Stimulated activated CD8-positive, alpha-beta memory T cell treated with anti-CD3 and anti-CD28 coated beads, Interleukin-4, amount 100 ng/mL, for 24 hours (primary cell): ENCODE measurements at places on chromosomes 12 and 14.

- DNase-seq = no peak
These were observed 39.9 kb downstream of the LTBP2 start for GRCh38 chr14:74571901-74572725.

GRCh38 chr12:110613071-110613770, 708 bp upstream of the TCTN1 start:
- no peak for DNase-seq

- DNase-seq = no peak
These were observed 39.5 kb downstream of the FOXN3 start for GRCh38 chr14:89377544-89377943.

DNA sequence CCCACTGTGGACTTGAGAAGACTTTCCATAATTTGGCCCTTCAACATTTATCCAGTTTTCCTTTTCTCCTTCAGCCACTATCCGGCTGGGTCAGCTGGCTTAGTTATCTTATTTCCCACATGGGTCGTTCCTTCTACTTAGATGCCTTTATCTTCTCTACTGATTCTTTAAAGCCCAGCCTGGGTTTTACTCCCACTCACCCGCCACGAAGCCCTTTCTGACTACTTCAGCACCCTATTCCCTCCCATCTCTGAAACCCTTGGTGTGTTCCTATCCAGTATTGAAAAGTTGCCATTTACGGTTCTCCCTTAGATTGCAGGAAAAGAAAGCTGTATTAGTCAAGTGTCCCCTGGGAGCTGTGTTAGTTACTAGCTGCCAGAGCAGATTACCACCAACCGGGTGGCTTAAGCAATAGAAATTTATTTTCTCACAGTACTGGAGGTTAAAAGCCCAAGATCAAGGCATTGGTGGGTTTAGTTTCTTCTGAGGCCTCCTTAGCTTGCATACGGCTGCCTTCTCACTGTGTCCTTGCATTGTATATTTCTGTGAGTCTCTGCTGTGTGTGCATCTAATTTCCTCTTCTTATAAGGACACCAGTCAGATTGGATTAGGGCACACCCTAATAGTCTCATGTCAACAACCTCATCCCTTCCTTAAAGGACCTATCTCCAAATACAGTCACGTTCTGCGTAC, 105.5 kb downstream of the GPATCH2L start:
- DNase-seq = no peak

DNA sequence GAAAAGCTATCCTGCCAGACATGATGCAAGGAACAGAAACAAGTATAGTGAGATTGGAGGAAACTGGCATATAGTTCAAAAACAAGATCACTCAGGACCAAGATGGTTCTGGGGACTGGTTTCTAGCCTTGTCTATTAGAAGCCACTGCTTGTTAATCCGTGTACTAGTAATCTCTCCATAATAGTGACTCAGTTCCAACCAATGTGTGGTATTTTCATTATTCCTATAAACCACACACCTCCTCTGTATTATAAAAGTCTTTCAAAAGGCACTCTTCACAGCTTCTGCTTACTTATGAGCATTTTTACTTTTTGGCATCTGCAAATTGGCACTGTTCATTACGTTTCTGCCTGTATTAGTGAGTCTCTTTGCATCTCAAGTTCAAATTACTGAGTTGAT, 140.3 kb downstream of the SLC6A15 start:
- DNase-seq = no peak

- DNase-seq = no peak
These were observed 393.0 kb downstream of the BMP4 start for GRCh38 chr14:53563628-53564027.

- DNase-seq = no peak
These were observed 5.6 kb downstream of the NFYB start for GRCh38 chr12:104132351-104132956.

GRCh38 chr12:72282721-72283120, 10.6 kb downstream of the TRHDE start:
- DNase-seq = no peak

DNA sequence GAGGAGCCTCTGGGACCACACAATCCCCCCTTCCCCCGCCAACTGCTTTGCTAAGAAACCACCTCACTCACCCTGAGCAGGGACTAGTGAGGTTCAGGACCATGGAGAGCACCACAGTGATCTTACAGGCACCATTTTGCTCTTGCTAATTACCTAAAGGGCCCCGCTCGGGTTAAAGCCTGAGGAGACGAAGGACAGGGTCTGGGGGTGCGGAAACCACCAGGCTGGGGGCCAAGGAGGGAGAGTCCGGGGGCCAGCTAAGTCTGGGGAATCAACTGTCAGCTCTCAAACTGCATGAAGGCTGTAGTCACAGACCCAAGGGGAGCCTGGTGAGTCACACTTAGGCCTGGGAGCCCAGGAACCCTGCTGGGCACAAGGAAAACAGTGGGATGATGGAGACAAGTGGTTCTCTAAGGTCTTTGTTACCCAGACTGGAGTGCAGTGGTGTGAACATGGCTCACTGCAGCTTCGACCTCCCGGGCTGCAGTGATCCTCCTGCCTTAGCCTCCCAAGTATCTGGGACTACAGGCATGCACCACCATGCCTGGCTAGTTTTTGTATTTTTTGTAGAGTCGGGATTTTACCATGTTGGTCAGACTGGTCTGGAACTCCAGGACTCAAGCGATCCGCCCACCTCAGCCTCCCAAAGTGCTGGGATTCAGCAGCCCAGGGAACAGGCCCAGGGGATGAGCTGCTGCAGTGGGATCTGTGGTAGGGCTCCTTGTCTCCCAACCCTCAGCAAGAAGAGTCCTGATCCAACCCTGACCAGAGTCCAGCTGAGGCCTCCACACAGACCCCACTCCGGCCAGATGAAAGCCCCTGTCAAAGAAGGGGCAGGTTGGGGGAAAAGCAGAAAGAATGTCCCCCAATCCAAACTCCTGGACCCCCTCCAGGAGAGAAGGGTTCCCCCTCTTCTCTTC, 98.8 kb downstream of the CALM1 start:
- DNase-seq = no peak

DNA sequence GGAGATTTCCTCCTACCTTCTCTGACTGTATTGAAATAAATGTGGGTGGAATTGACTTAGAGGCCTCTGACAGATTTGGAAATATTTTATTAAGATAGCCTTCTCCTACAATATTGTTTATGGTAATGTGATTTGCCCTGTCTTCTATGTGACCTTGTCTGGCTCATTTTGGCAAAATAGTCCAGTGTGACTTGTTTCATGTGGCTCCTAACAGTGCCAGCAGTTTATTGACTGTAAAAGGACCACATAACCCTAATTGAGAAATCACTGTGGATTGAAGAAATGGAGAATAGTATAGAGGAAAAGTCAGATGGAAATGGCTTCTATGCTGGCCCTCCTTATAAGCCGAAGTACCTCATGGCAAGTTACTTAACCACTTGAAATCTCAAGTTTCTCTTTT, 170.9 kb upstream of the PTPRQ start:
- DNase-seq = no peak

DNA sequence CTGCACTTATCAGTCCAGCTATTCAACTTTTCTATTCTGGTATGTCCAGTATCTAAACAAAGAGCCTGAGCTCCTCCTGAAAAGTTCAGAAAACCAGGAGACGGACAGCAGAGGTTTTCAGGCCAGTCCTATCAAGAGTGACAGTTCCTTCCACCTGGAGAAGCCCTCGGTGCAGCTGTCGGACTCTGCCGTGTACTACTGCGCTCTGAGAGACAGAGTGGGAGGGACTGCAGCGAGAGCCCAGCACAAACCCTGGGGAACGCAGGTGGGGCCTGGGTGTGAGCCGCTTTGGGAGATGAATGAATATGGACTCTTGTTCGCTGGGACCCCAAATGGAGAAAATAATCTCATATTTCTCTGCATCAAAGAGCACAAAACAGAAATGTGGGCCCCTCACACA, 329.8 kb upstream of the OR4E1 start:
- DNase-seq = no peak

DNA sequence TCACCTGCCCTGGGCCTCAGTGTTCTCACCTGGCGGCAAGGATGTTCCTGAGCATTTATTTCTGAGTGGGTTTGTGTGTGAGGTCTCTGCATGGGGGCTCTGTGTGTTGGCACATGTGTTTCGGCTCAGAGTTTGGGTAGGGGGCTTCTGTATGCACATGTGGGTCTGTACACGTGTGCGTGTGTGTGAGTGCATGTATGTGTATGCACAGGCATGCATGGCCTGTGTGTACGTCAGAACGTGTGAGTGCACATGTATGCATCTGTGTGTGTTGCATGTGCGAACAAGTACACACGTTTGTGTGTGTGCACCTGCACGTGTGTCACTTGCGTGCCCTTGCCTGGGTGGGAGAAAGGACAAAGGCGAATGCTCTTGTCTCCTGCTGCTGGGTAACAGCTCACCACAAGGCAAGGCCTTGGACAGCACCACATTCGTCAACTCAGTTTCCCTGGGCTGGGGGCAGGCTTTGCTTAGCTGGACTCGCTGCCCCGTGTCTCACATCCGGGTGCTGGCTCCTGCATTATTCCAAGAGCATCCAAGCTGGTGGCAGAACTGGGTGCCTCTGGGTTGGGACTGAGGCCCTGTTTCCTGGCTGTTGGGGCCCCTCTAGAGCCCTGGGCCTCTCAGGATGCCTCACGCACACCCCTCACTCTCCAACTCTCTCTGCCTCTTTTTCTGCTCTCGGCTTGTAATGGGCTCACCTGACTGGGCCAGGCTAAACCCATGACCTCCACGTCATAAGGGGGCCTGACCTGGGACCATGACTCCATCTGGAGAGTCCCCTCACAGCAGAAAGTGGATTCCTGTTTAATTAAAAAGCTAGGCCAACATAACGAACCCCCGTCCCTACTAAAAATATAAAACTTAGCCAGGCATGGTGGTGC, 153.6 kb upstream of the C14orf180 start:
- no peak for DNase-seq

GRCh38 chr12:58306266-58307000, 365.1 kb downstream of the ATP23 start:
- no peak for DNase-seq

GRCh38 chr12:96354844-96355534, 45.2 kb downstream of the CDK17 start:
- DNase-seq = no peak

DNA sequence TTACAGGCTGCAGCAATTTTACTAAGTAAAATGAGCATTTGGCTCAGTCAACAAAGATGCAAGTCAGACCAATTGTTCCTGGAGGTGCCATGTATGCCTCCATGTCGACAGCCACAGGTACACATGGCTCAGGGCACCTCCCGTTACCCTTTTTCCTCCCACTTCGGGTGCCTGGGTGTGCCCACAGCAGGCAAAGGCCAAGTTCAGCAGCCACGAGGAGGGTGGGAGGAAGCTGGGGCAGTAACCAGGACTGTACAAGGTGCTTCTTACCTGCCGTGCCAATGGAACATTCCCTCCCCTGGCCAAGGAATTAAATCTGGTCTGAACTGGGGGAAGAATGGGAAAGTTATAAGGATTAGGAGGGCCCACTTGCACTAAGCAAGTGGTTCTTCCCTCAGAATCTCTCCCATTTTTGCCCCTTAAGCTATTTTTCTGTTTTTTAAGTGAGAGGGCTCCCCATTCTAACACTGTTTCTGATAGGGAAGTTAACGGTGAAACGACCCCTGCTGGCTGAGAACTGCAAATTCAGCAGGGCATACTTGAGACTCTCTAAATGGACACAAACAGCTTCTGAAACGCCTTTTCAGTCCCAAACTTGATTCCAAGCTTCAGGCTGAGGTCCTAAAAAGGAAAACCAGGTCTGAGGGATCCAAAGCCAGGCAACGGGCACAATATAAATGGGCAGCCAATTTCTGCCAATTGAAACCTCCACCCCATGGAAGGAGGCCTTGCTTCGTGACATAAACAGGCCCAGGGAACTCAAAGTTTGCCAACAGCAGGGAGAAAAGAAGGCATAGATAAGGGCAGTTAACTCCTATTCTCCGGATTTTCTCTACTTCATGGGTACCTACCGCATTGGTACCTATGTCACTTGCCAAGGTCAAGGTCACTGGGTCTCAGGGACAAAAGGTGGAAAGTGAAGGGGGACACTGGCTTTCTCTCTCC, 24.8 kb downstream of the CLECL1 start:
- peak; percentile 34 for DNase-seq

DNA sequence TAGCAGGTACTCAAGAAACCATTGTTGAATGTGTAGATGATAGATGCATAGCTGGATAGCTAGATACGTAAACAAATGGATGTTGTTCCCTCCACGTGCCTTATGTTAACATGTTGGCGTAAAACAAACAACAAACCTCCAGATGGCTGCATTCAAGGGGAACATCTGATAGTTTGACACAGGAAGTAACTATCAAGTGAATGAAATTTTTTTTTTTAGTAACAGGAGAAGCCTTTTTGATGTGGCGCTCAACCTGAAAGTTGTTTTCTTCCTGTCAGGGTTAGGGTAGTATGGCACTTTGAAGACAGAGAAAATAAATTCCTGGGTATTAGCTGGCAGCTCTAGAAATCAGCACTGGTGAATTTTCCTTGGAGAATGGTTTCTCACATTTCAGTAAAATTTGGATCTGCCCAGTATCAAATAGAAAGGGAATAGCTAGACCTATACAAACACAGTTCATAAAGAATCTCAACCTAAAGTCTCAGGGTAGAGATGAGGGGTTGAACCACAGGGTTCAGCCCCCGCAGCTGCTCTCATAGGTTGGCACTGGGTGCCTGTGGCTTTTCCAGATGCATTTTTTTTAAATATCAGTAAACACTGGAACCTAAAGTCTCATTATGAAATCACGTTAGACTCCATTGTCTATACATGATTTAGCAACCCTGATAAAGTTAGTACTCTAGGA, 18.8 kb upstream of the RAP1B start:
- no peak for DNase-seq

GRCh38 chr12:62763312-62763711, 171.6 kb downstream of the PPM1H start:
- DNase-seq = no peak

- DNase-seq = no peak
These were observed 27.4 kb upstream of the CFL2 start for GRCh38 chr14:34741840-34742239.

DNA sequence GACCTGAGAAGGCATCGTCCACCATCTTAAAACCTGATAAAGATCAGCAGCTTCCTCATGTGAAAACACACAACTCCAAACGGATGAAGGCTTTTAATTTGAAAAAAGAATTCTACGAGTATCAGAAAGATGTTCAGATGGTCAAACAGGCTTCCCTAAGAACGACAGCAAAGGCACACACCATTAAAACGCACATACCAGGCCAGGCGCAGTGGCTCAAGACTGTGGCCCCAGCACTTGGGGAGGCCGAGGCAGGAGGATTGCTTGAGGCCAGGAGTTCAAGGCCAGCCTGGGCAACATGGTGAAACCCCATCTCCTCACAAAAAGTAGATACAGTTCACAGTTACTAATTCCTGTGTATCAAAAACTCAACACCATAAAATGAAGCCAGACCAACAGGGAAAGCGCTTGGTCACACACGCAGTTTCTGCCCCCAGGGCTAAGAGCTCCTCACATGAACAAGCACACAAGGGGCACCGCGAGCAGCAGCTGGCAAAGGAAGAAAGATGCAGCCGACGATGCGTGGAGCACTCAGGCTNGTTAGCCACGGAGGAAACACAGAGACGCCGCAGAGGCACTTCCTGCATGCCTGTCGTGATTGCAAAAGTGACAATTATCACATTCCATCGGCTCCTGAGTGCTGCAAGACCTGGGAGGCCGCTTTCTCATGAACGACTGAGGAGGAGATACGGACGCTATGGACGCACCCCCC, 78.0 kb downstream of the NOC4L start:
- no peak for DNase-seq

- no peak for DNase-seq
These were observed 41.9 kb downstream of the TPH2 start for GRCh38 chr12:71980538-71980937.

- DNase-seq = no peak
These were observed 30.3 kb downstream of the FAIM2 start for GRCh38 chr12:49873361-49873934.
